Spinal cord (tissue), 10 donors: ENCODE measurements at places on chromosomes 1 and 21. TPM values are rescaled to one million over a fixed set of nuclear protein-coding genes. Genes with fewer than 3 reads are reported as not detected.
A peak's percentile ranks its signal among the peaks of the same experiment; 100 is the strongest.

- DNase-seq, result no peak
- H3K27ac ChIP-seq, result no peak overlapping the region
- no peak overlapping the region for H3K4me3 ChIP-seq
- no peaks in the 10 kb centered on the region for H3K36me3 ChIP-seq
- no peaks in the 10 kb centered on the region for H3K4me1 ChIP-seq
- no peaks in the 10 kb centered on the region for H3K27me3 ChIP-seq
Measured at GRCh38 chr1:231613419-231614349, 12.9 kb upstream of the DISC1 start.

DNA sequence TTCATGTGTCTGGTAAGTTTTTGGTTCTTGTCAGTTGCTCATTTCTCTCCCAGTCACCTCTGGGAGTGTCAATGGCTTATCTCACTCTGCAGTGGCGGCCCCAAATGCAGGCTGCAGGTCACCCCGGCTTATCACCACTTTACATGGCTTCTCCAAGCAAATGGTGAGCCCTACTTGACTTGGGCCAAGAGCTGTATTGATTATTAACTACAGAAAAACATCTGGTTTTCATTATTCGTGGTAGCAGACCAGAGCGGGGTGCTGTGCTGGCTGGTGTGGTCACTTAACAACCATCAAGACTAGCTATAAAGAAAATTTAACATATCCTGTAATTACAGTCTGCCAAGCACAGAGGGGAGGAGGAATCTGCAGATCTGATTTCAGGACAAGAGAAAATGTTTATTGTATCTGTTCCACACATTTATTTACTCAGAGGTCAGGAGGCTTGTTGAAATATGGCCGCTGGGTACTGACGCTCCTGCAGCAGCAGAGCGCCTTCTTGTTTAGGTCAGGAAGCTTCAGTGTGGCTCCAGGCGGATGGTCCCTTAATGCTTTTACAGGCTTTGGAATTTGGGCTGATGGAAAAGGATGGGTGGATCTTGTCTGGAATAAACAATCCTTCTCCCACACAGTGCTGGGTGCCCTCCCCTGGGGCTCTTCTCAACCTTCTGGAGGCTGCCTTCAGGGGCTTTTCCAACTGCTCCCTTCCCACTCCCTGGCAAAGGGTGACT lies 87.8 kb downstream of the HLX start:
- H3K4me1 ChIP-seq, result no peaks in the 10 kb centered on the region
- no peak overlapping the region for H3K4me3 ChIP-seq
- H3K27ac ChIP-seq, result no peak overlapping the region
- DNase-seq, result no peak
- H3K36me3 ChIP-seq, result no peaks in the 10 kb centered on the region

IL19 gene
- total RNA-seq, result not detected

GRCh38 chr1:184569106-184569505 lies 182.3 kb downstream of the C1orf21 start:
- H3K27ac ChIP-seq, result no peak overlapping the region
- H3K4me3 ChIP-seq, result no peak overlapping the region
- H3K27me3 ChIP-seq, result no peaks in the 10 kb centered on the region
- H3K36me3 ChIP-seq, result no peaks in the 10 kb centered on the region
- peak; percentile 36 for DNase-seq

DNA sequence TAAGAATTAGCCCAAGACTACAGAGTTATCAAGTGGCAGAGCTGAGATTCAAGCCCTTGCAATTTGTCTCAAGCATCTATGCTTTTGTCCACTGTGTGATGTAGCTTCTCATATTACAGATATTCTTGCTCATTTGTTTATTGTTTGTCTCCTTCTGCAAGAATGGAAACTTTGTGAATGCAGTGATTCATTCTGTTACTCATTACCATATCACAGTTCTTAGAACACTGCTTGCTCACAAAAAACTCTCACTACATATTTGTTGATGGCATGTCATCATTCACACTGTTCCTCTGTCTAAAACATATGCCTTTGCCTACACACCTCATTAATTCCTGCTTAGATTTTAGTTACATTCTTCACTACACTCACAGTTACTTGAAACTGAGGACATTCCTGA lies 1198.9 kb downstream of the PLA2G4A start:
- H3K27ac ChIP-seq, result peak overlapping the region; percentile 64
- no peak for DNase-seq
- no peaks in the 10 kb centered on the region for H3K36me3 ChIP-seq
- no peak overlapping the region for H3K4me3 ChIP-seq

GRCh38 chr1:224081604-224082003 lies 32.3 kb upstream of the FBXO28 start:
- H3K4me3 ChIP-seq, result no peak overlapping the region
- H3K27ac ChIP-seq, result no peak overlapping the region
- no peaks in the 10 kb centered on the region for H3K4me1 ChIP-seq
- DNase-seq, result no peak

GRCh38 chr1:51293898-51294515 lies 36.4 kb downstream of the TTC39A start:
- peaks cover 6% of the 10 kb centered on the region for H3K36me3 ChIP-seq
- no peak for DNase-seq
- H3K4me1 ChIP-seq, result peaks cover 18% of the 10 kb centered on the region
- no peak overlapping the region for H3K4me3 ChIP-seq
- H3K27ac ChIP-seq, result no peak overlapping the region

GRCh38 chr1:215156232-215156631 lies 73.7 kb downstream of the KCNK2 start:
- no peaks in the 10 kb centered on the region for H3K4me1 ChIP-seq
- H3K4me3 ChIP-seq, result no peak overlapping the region
- no peak overlapping the region for H3K27ac ChIP-seq
- H3K36me3 ChIP-seq, result no peaks in the 10 kb centered on the region
- H3K27me3 ChIP-seq, result no peaks in the 10 kb centered on the region
